Brain (organoid and tissue), 16 donors: ENCODE measurements at places on chromosomes 13 and 19.

- no peak for DNase-seq
These were observed 117.6 kb downstream of the GPC6 start for GRCh38 chr13:93344048-93344705.

- no peak for DNase-seq
These were observed 12.5 kb upstream of the KCNN1 start for GRCh38 chr19:17954401-17954800.

DNA sequence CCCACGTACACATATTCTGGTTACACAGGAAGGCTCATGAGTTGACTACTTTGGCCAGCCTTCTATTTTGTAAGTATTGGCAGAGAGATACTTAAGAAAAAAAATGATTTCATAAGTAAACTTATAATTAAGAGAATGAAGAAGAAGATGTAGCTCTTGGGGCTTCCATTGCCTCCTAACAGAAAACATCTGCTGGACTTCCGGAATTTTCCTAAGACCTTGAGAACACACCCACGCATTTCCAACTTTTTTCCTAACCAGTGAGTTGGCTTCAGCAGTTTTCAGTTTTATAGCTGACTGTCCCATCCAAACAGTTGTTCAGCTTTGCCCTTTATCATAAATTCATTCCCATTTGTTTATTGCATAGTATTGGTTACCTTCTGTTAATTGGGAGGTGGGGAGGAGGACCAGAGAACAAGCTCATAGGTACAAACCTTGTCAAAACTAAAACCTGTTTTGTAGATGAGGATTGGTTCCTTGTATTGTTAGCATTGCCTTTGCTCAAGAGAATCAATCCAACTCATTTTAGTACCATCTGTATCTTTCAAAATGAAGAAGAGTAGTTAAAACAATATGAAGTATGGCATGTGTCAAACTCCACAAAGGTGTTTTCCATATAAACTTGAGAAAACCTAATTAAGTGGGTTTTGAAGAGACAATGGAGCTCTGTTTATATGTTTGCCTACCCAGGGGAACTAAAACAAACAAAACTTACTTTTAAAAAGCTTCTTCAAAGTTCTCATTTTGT is 93.9 kb downstream of the COL4A2 start:
- DNase-seq: no peak

DNA sequence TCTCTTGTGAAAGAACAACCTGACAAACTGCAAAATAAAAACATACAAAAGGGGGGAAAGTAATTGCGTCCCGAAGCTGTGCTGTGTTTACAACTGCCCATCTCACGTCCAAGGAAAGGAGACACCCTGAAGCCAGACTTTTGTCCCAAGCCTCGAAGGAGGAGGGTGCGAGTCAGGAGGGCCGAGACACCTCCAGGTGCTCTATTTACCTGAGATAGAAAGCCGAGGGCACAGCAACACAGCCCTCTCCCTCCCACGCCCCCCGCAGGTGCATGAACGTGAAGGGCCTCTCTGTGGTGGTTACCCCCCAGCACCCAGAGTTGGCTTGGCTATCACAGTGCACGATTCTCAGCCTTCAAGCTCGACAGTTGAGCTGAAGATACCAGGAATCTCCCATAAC is 33.2 kb downstream of the NLRP13 start:
- no peak for DNase-seq

DNA sequence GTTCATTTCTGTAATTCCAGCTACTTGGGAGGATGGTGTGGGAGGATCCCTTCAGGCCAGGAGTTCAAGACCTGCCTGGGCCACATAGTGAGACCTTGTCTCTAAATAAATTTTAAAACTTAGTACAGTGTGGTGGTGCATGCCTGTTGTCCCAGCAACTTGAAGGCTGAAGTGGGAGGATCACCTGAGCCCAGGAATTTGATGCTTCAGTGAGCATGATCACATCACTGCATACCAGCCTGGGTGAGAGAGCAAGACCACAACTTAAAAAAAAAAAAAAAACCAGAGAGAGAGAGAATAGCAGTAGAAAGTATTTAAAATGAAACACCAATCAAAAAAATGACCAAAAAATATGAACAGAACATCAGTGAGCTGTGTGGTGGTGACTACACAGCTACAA is 7.1 kb upstream of the ZNF823 start:
- DNase-seq: no peak

- DNase-seq: peak; percentile 92
These were observed 7.5 kb upstream of the ARHGEF18 start for GRCh38 chr19:7340959-7341837.
